Foreskin keratinocyte (primary cell): ENCODE measurements at places on chromosomes 1 and 21.
A peak's percentile ranks its signal among the peaks of the same experiment; 100 is the strongest.

DNA sequence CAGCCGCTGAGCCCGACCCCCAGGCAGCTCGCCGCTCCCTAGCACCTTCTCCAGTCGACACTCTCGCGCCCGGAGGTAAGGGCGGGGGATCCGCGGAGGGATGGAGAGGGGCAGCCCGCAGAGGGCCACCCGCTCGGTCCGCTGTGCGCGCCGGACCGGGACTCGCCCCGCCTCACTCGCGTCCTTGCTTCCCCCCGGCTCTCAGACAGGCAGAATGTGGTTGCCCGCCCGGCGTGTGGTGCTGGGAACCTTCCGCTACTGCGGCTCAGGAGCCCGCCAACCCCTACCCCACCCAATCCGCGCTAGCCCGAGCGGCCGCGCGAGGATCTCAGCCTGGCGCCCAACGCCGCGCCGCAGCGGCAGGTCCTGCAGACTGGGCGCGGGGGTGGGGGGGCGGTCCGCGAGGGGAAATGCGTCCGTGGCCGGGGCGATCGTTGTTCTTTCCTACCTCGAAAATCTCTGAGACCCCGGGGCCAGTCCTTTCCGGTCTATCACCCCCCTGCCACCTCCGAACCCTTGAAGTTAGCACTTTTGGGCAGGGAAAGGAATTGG is 404 bp downstream of the LRRC8C start:
- DNase-seq = peak; percentile 59

- no peak for DNase-seq
These were observed 3.3 kb upstream of the TRPM2 start for GRCh38 chr21:44349847-44350772.

GRCh38 chr1:39132505-39133339 is 71.8 kb upstream of the MACF1 start:
- no peak for DNase-seq

GRCh38 chr1:198156111-198156744 is 570 bp upstream of the NEK7 start:
- peak; percentile 74 for DNase-seq

GRCh38 chr1:246602194-246602593 is 35.9 kb downstream of the CNST start:
- no peak for DNase-seq

- DNase-seq = no peak
These were observed 66.1 kb downstream of the GPATCH2 start for GRCh38 chr1:217564833-217565232.

- no peak for DNase-seq
These were observed 26.7 kb downstream of the ATG4C start for GRCh38 chr1:62810420-62811274.

DNA sequence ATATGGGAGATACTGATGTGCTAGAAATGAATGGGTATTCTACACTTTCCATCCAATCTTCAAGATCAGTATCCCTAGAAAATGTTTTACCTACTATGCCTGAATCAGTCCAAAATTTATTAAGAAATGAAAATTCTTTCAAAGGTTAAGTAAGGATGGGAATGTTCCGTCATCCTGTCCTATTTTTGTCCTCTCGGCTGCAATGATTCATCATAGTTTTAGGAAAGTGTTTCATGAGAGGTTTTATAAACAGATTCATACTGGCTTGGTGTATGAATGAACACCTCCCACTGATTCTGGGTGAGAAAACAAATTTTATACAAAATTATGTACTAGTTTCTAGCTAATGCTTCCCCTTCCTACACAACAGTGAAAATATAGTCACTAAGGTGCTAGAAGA is 504.6 kb upstream of the NR5A2 start:
- no peak for DNase-seq

DNA sequence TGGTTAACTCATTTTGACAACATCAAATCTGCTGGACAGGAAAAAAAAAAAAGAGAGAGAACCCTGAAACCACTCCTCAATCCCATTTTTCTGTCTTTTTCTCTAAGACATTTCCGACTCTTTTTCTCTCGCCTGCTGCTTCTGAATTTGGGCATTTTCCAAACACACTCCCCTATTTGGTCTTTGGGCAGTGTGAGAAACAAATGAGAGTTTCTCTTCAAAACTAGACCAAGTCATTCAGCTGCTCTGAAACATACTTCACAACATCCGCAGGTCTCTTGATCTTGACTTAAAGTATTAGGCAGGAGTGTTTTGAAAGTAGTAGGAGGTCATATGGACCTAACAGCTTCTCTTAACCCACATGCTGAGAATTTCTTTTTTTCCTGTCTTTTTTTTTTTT is 364.8 kb upstream of the ESRRG start:
- DNase-seq = no peak

DNA sequence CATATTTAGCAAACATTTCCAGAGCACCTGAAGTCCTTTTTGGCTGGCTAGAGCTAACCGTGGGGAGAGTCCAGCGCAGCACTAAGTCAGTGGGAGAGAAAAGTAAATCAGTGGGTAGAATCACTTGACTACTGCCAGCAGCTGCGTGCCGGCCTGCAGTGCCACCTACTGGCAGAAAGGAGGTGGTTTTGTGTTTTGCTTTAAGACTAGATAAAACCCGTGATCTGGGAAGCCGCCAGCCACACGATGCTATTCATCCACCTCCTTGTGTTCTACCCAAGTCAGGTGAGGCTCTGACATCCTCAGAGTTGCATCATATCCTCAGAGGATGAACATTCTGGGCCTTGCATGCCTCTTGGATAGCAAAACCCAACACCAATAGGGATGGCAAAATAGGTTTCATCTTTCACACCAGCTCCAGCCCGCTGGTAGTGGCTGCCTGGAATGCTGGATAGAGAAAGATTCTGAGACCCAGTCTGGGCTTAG is 14.1 kb upstream of the HEYL start:
- DNase-seq = peak; percentile 71

- DNase-seq = no peak
These were observed 8.3 kb upstream of the EPB41 start for GRCh38 chr1:28905921-28906666.

GRCh38 chr1:154879038-154879421 is 8.9 kb upstream of the KCNN3 start:
- DNase-seq = no peak

DNA sequence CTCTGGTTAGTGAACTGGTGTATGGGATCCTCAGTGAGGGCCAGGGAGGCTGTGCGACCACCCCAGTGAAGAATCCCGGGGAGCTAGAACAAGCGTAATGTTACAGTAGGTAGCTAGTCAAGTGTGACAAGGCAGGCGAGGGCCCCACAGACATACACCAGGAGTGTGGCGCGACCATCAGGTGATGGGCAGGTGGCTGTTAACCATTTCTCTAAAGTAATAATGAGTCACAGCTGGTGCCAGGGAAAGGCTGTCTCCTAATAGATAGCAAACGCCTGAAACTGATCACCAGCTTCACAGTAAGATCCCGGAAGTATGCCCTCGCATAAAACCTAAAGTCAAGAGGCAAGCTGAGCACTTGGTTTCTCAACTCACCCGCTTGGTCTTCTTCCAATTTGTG is 40.5 kb upstream of the TARBP1 start:
- no peak for DNase-seq

DNA sequence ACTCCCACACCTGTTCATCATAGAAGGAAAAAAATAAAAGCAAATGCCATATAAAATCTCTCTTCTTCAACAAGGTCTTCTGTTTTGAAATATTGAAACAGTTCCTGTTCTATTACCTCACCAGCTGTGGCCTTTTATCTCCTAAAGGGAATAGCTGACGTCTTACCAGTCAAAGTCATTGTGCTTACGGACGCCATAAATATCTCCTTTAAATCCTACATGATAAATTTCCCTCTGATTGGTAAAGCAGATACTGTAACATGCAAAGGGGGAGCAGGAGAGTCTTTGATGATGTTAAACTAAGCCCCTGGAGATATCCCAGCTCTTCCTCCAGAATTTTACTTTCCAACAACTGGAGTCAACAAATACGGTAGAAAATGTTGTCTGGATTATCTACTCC is 168.4 kb downstream of the ZC3H11B start:
- no peak for DNase-seq
